Stimulated activated CD8-positive, alpha-beta memory T cell treated with anti-CD3 and anti-CD28 coated beads, Interleukin-12 subunit alpha, Interleukin-12 subunit beta, amount 100 ng/mL, for 1 hour (primary cell): ENCODE measurements at places on chromosomes 13 and 19.

DNA sequence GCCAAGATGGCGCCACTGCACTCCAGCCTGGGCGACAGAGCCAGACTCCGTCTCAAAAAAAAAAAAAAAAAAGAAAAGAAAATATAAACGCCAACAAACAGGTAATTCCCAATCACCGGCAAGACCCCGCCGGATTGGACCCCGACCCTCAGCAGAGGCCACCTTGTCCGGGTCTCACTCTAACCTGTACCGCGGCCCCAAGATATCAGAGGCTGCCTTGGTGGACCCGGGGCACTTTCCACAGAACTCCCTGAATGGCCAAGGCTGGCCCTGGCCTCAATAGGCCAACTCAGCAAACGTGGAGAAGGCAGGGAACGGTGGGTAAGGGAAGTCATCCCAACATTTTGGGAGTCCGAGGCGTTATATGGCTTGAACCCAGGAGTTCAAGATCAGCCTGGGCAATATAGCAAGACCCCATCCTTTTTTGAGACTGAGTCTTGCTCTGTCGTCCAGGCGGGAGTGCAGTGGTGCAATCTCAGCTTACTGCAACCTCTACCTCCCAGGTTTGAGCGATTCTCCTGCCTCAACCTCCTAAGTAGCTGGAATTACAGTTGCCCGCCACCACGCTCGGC, 27.8 kb downstream of the MAN2B1 start:
- DNase-seq = no peak

DNA sequence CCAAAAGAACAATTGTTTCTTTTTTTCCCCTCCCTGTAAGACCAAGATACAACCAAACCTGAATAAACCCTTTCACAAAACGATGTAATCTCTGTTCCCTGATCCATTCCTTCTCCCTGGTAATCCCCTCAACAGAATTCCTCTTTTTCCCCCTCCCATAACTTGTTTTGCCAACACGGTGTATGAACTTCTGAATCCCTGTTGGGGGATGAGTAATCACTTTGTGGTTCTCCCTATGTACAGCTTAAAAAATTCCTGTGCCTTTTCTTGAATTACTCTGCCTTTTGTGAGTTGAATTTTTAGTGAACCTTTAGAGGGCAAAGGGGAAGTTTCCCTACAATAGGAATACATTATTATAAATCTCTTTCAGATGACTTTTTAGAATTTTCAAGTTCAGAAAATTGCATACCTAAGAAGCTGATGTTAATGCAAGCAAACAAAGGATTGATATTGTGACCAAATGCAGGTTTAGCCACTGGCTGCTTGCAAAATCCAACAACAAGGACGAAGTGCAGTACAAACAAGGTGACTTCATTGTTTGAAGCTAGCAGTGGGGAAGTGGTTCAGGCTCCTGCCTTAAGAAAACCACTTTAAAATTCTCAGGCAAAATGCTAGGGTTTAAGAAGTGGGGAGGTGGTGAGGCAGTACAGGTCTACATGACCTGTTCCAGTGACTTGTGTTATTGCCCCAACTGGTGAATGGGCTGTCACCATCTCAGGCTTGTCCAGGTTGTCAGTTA, 15.0 kb upstream of the EPSTI1 start:
- no peak for DNase-seq

- no peak for DNase-seq
These were observed 197.8 kb downstream of the NALCN start for GRCh38 chr13:101218484-101218883.

GRCh38 chr13:20826843-20827560, 53.2 kb upstream of the EEF1AKMT1 start:
- no peak for DNase-seq

GRCh38 chr13:25927932-25928331, 123.9 kb downstream of the SHISA2 start:
- DNase-seq = no peak

GRCh38 chr13:24356837-24357236, 47.5 kb downstream of the C1QTNF9 start:
- no peak for DNase-seq

- no peak for DNase-seq
These were observed 12.5 kb downstream of the ALG5 start for GRCh38 chr13:36986462-36987240.

- DNase-seq = no peak
These were observed 96.7 kb downstream of the RNASEH2B start for GRCh38 chr13:51006067-51006845.

DNA sequence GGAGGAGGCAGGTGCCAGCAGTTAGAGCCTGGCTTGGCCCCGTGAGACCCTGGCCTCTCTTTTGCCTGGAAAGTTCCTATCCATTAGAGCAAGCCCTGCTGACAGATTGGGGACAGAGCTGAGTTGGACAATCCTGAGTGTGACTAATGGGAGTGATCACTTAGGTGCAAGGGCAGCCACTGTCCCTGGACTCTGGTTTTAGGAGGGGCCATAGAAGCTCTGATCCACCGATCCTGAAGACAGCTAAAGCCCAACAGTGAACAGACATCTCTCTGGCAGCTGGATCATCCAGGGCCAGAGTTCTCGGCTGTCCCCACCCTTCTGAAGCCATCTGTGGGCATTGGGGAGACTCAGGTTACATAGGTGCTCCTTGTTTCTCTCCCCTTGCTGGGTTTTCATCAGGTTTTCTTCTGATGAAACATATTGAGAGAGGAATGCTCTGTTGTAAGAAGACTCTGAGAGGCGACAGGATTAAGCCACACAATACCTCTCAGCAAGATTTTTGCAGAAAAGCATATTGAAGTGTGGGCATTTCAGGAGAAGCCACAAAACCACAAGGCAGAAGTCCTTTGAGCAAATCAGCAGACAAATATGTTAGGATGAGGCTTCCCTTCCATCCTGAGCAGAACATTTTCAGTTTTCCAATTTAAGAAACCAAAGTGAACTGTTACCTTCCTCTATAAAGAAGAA, 288.0 kb upstream of the MAB21L1 start:
- DNase-seq = no peak

GRCh38 chr13:42305503-42305902, 33.6 kb downstream of the AKAP11 start:
- no peak for DNase-seq

GRCh38 chr19:4066682-4067395, at the start of gene ZBTB7A:
TSS of gene ZBTB7A (minus strand) at chr19:4066899. CDS start at chr19:4055232, 11,667 bp downstream.
- peak; percentile 68 for DNase-seq

DNA sequence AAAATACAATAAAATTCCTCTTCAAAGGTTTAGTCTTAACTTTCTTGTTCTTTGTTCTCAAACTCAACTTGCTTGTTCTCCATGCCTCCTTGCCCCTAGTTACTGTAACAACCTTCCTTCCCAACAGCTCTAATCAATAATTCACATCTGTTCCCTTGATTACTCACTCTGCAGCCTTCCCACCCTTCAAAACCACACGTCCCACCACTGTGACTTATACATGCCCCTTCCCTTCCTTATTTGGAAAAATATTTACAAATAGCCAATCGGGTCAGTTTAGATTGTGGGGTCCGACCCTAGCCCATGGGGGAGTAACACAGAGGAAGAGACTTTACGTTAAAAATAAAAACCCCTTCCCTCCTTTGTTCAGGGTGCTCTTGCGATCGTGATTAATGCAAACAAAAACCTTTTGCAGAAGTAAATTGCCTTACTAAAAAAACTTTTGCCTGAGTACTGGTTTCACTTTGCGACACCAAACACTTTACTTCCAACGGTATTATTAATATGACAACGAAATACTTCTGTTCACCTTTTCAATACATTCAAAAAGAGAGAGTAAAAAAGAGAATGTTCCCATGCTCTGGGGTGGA, 512 bp upstream of the ZNF93 start:
- no peak for DNase-seq
